ENCODE measurements at places on chromosomes 16 and 17.

GRCh38 chr16:7805686-7806396 lies 473.2 kb downstream of the RBFOX1 start:
- DNase-seq = peak; percentile 8

DNA sequence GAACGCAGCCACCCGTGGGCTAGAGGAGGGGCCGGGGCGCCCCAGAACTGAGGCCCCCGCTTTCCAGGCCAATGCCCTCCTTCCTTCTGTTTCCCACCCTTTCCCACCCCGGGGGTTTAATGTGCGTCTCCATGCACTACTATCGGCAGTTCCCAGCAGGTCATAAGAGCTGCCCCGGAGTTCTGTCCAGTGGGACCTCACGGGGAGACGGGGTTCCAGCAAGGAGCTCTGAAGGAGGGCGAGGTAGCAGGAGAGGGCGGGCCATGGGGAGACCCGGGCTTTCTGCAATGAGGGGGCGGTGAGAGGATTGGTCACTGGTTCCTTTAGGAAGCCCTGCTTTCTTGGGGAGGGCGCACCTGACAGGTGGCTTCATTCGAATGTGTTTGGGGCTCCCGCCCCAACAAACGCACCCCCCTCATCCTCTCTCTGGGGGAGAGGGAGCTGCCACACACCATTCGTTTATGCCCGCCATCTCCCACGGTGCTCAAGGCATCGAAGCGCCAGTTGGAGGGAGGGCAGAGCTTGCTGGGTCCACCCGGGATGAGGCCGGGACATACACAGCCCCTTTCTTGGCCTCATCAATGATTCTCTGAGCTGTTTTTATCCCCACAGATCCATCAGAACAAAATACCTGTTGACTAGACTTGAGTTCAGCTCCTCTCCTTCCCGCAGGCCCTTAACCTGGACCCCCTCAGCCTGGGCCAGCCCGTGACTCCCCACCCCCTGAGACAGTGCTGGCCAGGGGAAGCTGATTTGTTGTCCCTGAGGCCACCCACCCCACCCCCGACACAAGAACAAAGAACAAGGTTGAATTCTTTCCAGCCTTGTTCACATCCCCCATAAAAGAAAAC lies 44.1 kb downstream of the SLC7A5 start:
- DNase-seq = no peak

- no peak for DNase-seq
Measured at GRCh38 chr16:71414038-71414437, 27.8 kb downstream of the TLE7 start.

GRCh38 chr17:7888184-7888920 lies at the start of gene CHD3:
Gene CHD3, plus strand, starts transcription at chr17:7888789. Its CDS starts 212 bp downstream, at chr17:7889001.
- DNase-seq = no peak

- DNase-seq = peak; percentile 41
Measured at GRCh38 chr16:67882374-67883145, 2.1 kb upstream of the NRN1L start.

DNA sequence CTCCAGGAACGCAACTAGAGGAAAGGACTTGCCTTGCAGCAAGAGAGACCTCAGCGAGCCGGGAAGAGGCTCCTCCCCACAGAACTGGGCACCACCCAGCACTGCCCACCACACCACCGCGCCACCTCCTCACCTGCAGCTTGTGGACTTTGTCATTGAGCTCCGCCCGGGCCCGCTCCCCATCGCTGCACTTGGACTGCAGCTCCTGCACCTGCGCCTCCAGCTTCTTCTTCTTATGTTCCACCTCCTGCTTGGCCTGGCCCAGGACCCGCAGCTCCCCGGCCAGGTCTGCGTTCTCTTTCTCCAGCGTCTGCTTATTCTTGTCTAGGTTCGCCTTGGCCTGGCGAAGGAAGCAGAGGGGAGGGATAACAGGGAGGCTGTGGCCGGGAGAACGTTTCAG lies 76.7 kb downstream of the NDE1 start:
- no peak for DNase-seq

- DNase-seq = peak; percentile 18
Measured at GRCh38 chr17:57739402-57740234, 5.5 kb downstream of the CCDC182 start.

DNA sequence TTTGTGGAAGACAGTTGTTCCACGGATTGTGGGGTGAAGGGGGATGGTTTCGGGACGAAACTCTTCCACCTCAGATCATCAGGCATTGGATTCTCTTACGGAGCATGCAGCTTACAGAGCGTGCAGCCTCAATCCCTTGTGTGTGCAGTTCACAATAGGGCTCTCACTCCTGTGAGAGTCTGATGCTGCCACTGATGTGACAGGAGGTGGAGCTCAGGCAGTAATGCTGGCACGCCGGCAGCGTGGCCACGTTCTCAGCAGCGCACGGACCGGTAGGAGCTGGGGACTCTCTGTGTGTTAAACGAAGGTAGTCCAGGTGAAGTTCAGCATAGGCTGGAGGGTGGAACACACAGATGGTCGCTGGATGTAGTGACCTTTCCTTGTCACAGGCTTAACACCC lies 37.8 kb downstream of the SEC14L1 start:
- DNase-seq = no peak

GRCh38 chr17:67033613-67034012 lies 10.7 kb upstream of the CACNG1 start:
- no peak for DNase-seq

DNA sequence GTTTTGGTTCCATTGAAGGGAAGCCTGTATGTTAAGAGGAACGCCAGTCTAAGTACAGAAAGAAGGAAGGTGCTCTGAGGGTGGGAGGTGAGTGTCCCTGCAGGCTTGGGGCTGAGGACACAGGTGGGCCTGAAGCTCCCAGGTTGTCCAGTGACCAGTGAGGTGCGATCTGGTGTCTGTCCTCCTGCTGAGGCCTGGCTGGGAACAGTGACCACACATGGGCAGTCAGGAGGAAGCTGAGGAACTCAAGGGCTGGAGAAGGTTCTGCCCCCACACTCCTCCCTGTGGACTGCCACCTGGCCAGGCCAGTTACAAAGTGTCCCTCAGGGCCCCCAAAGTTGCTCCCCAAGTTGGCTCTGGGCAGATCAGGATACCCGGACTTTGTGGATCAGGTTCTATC lies 102.1 kb downstream of the N4BP1 start:
- DNase-seq = no peak

- DNase-seq = peak; percentile 88
Measured at GRCh38 chr17:27533874-27534815, 77.9 kb downstream of the KSR1 start.

- DNase-seq = no peak
Measured at GRCh38 chr17:58488428-58488890, 251 bp upstream of the HSF5 start.

- DNase-seq = peak; percentile 74
Measured at GRCh38 chr17:2282297-2282873, 21.2 kb downstream of the SMG6 start.

DNA sequence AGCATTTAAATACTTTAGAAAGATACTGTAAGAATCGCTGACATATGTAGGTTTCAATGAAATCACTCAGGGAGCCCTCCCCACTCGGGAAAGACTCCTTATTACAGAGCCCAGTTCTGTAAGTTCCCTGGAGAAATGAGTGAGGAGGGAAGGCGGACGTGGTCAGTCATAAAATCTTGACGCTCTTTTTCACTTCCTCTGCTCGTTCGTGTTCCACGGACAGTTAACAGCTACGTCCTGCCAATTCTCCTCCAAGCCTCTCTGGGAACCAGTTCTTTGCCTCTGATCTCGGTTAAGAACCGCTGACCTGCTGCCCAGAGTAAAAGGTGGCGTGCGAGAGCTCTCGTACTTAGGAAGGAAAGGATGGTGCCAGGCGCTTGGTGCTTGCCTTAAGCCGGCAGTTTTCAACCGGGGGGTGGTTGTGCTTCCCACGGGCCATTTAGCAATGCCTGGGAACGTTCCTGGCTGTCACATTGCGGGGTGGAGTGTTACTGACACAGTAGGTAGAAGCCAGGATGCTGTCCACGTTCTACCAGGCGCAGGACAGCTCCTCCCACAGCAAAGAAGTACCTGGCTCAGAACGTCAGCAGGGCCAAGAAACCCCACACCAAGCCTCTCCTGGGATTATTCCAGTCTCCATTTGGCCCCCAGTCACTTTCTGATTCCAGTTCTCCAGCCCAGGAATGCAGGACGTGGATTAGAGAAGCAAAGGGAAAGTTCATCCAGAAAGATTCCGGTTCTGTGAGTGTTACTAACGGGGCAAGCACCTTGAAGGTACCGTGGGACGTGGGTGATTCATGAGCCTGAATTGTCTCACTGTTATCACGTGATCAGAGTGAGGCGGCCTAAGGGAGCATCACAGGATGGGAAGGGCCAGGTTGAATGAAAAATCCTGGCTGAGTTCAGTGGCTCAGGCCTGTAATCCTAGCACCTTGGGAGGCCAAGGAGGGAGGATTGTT lies 87.7 kb downstream of the MRM3 start:
- DNase-seq = peak; percentile 63

DNA sequence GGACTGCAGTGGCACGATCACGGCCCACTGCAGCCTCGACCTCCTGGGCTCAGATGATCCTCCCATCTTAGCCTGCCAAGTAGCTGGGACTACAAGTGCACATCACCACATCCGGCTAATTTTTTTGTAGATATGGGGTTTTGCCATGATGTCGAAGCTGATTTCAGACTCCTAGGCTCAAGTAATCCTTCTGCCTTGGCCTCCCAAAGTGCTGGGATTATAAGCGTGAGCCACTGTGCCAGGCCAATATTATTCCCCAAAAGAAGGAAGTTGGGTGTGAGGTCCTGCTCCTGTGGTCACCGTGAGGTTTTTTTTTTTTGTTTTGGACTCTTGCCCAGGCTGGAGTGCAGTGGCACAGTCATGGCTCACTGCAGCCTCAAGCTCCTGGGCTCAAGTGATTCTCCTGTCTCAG lies 1.5 kb downstream of the AMZ2 start:
- no peak for DNase-seq

DNA sequence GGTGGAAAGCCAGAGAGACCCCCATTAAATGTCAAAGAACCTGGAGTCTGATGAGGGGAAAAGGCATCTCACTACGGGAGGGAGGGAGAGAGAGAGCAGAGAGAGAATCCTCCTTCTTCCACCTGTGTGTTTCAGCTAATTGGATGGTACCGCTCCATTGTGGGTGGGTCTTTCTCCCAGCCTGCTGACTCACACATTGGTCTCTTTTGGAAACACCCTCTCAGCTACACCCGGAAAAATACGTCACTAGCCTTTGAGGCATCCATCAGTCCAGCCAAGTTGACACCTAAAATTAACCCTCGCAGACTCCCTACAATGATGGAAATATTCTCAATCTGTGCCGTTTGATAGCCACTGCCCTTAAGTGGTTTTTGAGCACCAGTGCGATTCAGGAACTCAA lies 100.4 kb downstream of the ELAC2 start:
- no peak for DNase-seq

DNA sequence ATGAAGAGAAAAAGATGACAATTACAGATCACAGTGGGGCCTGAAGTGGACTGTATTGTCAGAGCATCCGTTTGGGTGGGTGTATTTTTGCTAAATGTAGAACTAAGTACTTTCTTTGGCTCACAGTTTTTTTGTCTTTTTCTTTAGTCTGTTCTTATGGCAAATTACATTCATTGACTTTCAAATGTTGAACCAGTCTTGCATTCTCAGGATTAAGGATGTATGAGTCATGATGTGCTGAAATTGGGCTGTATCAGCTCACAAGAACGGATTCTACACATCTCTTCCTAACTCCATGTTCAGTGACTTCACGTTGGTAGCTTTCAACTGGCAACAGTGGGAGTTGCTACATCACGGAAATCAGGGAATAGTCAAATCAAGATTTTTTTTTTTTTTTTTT lies 66.5 kb downstream of the TEX2 start:
- DNase-seq = peak; percentile 79

GRCh38 chr16:81204798-81205680 lies 33.5 kb upstream of the BCO1 start:
- DNase-seq = peak; percentile 83

GRCh38 chr17:40755231-40755630 lies at the start of gene KRT25:
Gene KRT25, minus strand, starts transcription at chr17:40755331. Its CDS starts 60 bp downstream, at chr17:40755271.
- no peak for DNase-seq

DNA sequence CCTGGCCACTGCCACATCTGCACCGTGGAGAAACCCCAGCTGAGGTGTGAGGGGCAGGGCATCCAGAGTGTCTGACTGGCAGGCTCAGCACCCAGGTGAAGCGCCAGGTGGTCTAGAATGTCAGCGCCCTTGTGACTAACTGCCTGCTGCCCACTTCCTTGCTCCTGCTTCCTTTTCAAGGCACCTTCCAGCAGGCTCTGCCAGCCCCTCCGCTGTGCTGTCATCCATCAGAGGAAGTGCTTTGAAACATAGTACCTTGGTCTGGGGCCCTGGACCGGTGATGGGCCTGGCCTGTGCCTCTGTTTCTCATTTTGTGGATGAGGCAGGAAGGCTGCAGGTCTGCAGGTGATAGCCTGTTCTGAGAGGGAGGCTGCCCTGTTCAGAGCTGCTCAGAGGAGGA lies 5.5 kb downstream of the SPNS2 start:
- no peak for DNase-seq

DNA sequence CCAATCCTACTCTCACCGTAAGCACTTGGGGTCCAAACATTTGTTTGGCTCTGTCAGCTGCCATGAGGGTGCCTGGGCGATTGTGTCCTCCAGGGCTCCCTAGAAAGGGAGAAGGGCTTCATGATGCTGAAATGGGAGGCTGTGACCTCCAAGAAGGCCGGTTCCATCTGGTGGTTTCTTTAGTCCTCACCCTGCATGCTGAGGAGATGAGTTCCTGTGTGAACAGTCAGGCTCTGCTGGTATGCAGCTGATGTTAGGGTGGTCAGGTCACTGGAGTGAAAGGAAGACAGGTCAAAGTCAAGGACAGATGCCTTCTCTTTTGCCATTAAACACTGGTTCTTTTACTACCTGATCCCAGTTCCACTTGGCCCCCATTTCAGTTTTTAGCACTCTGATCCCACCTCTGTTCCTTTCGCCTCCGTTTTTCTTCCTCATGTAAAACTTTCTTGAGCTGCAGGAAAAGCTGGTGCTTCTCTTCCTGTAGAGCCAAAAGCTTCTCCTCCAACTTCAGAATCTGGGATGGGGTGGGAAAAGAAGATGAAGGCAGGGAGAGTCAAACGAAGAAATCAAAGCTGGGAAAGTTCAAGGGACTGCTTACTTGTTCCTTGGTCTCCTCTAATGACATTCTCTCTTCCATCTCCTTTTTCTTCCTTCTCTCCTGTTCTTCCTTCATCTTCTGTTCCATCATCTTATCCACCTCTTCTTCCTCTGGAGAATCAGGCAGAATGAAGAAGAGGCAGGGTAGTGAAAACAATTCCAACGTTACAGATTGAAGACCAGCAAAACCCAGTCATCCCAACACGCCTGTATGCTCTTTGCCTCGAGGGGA lies 1.1 kb downstream of the GPS2 start:
- DNase-seq = no peak

GRCh38 chr17:67238991-67239390 lies 6.0 kb downstream of the HELZ start:
- peak; percentile 18 for DNase-seq
